ENCODE measurements at places on chromosomes 3 and 15.
A peak's percentile ranks its signal among the peaks of the same experiment; 100 is the strongest.

DNA sequence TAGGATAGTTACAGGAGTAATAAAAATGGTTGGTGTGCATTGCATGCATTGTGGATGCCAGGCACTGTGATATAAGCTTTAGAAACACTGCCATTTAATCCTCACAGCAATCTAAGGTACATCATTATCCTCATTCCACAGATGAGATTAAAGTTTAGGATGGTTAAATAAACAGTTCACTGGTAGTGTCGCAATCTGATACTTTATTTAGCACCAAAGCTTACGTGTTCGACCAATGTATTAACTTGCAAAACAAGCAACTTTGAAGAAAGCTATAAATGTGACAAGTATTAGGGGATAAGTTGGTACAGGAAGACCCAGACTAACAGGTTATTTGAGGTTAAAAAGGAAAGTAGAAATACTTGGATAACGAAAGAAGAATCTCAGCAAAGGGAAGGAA is 150.5 kb upstream of the ZNF385D start:
- no peak for DNase-seq

- no peak for DNase-seq
Observed at GRCh38 chr3:12752809-12753208, 6.2 kb downstream of the TMEM40 start.

GRCh38 chr15:68410466-68411342 is 21.3 kb downstream of the ITGA11 start:
- no peak for DNase-seq

- DNase-seq = no peak
Observed at GRCh38 chr3:155991847-155992246, 121.4 kb downstream of the GMPS start.

GRCh38 chr3:49028298-49028672 is 913 bp downstream of the IMPDH2 start:
- no peak for DNase-seq

GRCh38 chr3:137008976-137009375 is 51.2 kb downstream of the IL20RB start:
- no peak for DNase-seq

- DNase-seq = no peak
Observed at GRCh38 chr3:152508705-152509104, 240.0 kb downstream of the MBNL1 start.

- no peak for DNase-seq
Observed at GRCh38 chr3:100994187-100994586, 966 bp upstream of the ABI3BP start.

DNA sequence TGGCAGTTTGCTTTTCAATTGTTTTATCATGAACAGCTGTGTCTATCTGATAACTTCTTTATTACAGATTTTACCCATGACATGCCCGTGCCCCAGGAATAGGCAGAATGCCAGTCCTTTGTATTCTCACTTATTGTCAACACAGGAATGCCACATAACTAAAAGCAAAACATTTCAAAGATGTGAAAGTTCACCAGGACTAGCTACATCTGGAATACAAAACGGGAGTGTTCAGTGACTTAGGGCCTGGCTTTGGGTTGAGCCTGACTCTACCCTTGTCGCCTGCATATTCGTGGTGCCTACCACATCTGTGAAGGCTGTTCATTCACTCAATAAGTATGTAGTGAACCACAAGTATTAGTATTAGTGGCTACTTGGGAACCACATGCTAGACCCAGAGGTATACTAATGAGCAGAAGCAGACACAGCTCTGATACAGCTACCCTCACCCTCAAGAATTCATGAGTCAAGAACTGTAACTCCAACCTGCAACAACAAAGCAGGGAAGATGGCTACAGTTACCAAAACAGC is 2.9 kb downstream of the TNFSF10 start:
- DNase-seq = no peak

DNA sequence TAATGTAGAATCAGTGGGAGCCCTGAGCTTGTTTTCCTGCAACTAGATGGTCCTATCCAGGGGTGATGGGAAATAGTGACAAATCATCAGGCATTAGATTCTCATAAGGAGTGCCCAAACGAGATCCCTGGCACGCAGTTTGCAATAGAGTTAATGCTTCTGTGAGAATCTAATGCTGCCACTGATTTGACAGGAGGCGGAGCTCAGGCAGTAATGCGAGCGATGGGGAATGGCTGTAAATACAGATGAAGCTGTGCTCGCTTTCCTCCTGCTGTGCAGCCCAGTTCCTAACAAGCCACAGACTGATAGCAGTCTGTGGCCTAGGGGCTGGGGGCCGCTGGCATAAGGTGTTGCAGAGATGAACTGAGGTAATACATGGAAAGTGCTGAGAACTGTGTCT is 28.3 kb upstream of the TMEM42 start:
- no peak for DNase-seq

GRCh38 chr3:134754768-134755559 is 40.1 kb upstream of the EPHB1 start:
- DNase-seq = peak; percentile 6

GRCh38 chr15:59115047-59115446 is 10.1 kb downstream of the CCNB2 start:
- no peak for DNase-seq

GRCh38 chr15:98668566-98669308 is 20.4 kb downstream of the IGF1R start:
- DNase-seq = no peak

Data from stimulated activated CD4-positive, alpha-beta T cell treated with anti-CD3 and anti-CD28 coated beads, Interleukin-1b, Interleukin-23, amount 100 ng/mL, for 4 hours (primary cell).